IPS DF 19.7 (cell line): ENCODE measurements at places on chromosomes 11 and 22.

DNA sequence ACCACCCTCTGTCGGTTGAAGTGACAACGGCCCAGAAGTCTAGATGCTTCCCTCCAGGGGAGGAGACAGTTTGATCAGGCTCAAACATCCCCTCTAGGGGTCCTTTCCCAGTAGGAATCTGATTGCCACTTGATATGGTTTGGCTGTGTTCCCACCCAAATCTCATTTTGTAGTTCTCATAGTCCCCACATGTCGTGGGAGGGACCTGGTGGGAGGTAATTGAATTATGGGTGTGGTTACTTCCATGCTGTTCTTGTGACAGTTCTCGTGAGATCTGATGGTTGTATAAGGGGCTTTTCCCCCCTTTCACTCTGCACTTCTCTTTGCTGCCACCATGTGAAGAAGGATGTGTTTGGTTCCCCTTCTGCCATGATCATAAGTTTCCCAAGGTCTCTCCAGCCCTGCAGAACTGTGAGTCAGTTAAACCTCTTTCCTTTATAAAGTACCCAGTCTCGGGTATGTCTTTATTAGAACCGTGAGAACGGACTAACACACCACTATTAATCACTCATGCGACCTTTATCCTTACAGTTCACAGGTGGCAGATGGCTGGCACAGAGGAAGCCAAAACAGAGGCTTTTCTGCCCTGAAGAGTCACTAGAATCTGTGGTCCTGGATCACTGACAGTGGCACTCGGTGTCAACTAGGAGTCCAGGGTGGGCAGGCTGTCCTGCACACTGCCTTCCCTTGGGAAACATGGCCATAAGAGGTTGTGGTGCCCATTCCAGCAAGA, 21.6 kb downstream of the ASPHD2 start:
- DNase-seq, result no peak

GRCh38 chr11:65915821-65916251, 3.0 kb downstream of the C11orf68 start:
- no peak for DNase-seq

- no peak for DNase-seq
These were observed 43.9 kb downstream of the RELT start for GRCh38 chr11:73420136-73420535.

- DNase-seq, result no peak
These were observed 473.8 kb downstream of the OPCML start for GRCh38 chr11:133058501-133058900.

DNA sequence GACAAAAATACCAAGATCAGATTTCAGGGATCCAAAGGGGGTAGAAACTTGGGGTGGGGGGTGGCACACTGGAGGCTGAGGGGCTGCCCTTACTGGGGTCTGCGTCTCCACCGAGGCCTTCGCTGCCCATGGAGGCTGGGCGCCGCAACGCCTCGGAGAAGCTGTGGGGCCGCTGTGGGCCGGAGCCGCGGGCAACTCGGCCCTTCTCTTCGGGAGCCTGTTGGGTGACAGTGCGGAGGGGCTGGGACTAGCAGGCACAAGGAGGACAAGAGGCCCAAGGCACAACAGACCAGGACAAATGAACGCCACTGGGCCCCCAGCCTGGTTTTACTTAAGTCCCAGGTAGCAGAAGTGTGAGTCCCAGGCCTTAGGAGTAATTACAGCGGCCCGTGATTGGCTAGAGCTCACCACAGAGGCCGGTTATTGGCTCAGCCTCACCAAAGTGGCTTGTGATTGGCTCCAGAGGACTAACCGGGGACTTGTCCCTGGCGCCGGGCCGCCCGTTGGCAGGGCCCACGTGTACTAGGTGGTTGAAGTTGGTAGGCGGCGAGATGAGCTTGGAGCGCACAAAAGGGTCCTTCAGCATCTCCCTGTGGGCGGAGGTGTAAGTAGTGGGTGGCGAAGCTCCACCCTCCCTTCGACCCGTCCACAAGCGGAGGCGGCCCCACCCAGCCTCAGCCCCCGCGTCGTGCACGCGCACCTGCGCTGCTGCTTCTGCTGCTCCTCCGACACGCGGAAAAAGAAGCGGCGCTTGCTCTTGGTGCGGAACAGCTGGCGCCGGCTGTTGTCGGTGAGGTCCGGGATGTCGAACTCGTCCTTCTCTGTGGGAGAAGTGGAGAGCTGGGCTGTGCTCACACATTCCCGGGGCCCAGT, 16.5 kb upstream of the MEN1 start:
- DNase-seq, result no peak

GRCh38 chr22:42610186-42610585, 4.5 kb downstream of the POLDIP3 start:
- DNase-seq, result no peak

GRCh38 chr11:126696982-126697381, 303.6 kb downstream of the KIRREL3 start:
- DNase-seq, result no peak

DNA sequence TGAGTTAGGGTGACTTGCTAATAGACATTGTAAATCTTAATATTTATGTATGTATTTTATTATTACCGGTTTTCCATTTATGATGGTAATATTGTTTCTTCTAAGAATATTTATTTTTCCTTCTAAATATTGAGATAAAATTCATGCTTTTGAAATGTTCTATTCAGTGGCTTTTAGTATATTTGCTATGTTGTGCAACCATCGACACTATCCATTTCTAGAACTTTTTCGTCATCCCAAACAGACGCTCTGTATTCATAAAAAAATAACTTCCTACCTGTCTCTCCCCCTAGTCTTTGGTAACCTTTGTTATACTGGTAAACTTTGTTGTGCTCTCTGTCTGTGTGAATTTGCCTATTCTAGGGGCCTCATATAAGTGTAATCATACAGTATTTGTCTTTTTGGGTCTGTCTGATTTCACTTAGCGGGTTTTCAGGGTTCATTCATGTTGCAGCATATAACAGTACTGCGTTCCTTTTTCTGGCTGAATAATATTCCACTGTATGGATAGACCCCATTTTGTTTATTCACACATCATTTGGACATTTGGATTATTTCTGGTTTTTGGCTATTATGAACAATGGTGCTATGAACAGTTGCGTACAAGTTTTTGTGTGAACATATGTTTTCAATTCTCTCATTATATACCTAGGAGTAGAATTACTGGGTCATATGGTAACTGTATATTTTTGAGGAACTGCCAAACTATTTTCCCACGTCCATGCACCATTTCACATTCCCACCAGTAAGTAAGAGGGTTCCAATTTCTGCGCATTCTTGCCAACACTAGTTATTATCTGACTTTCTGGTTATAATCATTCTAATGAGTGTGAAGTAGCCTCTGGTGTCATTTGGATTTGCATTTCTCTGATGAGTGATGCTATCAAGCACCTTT, 15.9 kb downstream of the NEAT1 start:
- no peak for DNase-seq

DNA sequence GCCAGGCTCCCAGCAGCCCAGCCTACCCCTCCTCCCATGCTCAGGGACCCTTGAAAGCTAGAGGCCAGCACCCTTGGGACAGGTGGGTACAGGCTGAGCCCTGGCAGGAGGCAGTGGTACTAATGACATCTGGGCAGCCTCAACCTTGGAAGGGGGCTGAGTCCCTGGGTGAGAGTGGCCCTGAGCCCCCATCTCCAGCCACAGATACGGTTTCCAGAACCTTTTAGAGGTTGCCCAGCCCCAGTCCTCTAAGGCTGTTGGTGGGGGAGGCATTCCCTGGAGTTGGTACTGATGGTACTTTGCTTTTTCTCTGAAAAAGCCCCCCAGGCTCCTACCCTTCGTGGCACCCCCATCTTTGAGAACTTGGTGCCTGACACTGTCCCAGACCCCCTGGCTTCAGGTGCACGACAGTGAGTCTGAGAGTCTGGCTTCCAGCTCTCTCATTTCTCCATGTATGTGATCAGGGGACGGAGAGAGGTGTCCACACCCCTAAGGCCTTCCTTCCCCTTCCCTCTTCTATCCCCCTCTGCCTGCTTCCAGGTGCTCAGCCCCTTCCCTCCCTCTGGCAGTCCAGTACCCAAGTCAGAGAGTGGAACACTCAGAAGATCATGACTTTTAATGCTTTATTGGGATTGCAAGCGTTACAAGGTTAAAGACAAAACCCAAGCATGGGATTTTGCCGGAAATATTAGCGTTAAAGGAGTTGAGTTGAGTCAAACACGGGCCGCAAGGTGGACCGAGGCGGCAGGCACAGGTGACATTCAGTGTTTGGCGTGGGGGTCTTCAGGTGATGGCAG, 10.5 kb downstream of the IGF2 start:
- no peak for DNase-seq

DNA sequence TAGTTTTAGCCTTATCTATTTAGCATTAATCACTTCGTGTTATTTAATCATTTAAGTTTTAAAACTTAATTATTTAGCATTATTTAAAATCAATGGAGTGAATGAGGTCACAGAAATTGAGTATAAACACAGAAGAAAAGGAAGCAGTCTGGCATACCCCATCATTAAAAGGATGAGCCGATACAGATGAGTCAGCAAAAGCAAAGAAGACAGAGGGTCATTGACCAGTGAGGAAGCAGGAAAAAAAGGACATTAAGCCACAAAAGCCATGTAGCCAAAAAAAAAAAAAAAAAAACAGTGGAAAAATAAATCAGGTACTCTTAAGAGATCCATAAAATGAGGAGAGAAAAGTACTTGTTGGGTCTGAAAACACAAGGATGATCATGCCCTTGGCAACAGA, 71.5 kb downstream of the TYR start:
- no peak for DNase-seq

GRCh38 chr11:2252018-2252417, 18.4 kb downstream of the ASCL2 start:
- no peak for DNase-seq

DNA sequence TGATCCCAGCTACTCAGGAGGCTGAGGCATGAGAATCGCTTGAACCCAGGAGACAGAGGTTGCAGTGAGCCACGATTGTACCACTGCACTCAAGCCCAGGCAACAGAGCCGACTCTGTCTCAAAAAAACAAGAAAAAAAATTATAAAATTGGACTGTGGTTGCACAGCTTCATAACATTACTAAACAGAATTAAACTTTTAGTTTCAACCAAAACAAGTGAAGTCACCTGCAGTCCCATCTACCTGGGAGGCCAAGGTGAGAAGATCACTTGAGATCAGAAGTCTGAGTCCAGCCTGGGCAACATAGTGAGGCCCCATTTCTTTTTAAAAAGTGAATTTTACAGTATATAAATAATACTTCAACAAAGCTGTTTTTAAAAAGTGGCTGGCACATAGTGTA, 47.8 kb upstream of the CD5 start:
- no peak for DNase-seq

GRCh38 chr22:27627444-27627833, 174.1 kb downstream of the MN1 start:
- DNase-seq, result no peak

GRCh38 chr11:567629-568292, 7.0 kb downstream of the RASSF7 start:
- DNase-seq, result no peak

DNA sequence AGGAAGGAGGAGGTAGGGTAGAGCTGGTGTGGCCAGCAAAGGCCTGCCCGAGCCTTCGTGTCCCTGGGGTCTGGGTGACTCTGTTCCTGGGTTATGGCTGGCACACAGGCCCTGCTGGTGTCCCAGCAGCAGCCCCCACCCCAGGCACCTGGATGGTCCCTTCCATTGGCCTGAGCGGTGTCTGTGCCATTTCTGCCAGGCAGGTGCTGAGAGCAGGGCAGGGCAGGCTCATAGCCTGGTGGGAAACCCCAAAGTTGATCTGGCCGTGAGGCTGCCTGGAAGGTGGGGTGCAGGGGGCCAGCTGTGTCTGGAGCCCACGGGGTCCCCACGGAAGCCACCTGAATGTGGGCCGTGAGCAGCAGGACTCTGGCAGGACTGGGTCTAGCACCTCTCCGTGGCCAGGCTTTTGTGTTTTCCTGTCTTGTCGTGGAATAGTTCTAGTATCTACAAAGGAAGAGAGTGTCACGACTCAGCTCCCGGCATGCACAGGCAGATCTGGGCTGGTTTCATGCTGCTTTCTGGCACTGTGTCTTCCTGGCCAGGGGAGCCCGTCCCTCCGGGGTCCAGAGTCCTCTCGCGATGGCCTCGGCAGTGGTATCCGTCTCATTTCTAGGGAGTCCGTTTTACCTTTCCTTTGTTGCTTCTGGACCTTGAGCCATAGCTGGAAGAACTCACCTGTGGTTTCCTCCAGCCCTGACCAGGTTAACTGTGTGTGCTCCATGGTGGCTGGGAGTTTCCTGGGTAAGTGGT, 83.7 kb downstream of the KCNQ1 start:
- no peak for DNase-seq

DNA sequence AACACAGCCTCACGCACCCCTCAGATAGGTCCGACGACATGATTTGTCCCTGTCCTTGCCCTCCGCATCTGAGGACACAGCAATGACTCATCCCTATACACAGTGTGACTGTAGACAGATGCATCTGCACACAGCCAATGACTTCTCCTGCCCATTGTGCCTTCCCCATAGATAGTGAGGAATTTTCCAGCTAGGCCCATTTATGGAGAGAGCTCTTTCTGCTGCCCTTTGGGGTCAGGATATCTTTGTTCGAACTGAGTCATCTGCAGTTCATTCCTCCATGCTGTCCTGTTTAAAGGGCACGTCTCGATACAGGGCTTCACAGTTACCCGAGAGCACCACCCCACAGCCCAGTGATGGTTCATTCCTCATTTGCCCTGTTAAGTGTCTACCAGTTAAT, 96.7 kb downstream of the LARGE1 start:
- DNase-seq, result no peak

DNA sequence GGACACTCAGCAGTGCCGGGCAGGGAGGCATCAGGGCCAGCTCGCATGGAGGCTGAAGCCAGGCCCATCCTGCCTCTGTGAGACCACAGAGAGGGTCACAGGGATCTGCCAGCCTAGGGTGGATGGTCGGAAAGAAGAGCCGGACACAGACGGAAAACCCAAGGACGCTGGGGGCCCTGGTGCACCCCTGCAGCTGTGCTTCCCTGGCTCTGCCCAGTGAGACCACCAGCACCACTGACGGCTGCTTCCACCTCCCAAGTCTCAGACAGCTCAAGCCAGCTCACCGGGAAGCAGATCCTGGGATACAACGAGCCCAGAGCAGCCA, 42.2 kb downstream of the SHISAL1 start:
- DNase-seq, result no peak

- DNase-seq, result no peak
These were observed 35.5 kb upstream of the ST14 start for GRCh38 chr11:130124096-130124495.
